Sigmoid colon (tissue), 7 donors: ENCODE measurements at places on chromosomes 7 and 10. TPM values are rescaled to one million over a fixed set of nuclear protein-coding genes. Genes with fewer than 3 reads are reported as not detected.

GRCh38 chr7:36085096-36085495 lies 68.0 kb upstream of the EEPD1 start:
- no peak for DNase-seq

Gene ETV1
- 13.6 TPM for total RNA-seq

GRCh38 chr7:155509725-155510551 lies 36.4 kb downstream of the CNPY1 start:
- no peak for DNase-seq

GRCh38 chr7:960269-960871 lies 5.9 kb upstream of the ADAP1 start:
- DNase-seq = peak; percentile 73

Gene OSBPL3
- total RNA-seq = 1.8 TPM

GRCh38 chr7:74164985-74165456 lies 9.1 kb upstream of the EIF4H start:
- DNase-seq = no peak

Gene SLC18A3
- not detected for total RNA-seq

DNA sequence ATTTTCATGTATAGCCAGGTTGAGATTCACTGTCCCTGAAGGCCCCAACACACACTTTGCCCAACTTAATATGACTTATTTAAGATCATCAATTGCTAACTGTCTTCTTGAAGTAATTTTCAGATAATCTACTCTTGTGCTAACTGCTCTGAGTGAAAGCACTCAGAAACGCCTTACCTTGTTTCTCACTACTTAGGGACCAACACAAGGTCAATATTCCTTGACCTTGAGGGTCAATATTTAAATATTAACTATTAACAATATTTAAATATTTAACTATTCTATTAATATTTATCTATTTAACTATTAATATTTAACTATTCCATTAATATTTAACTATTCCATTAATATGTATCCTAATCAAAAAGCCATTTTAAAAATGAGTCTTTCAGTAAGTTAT lies 26.0 kb upstream of the HNRNPH3 start:
- no peak for DNase-seq

- DNase-seq = no peak
These were observed 168.8 kb upstream of the RHOBTB1 start for GRCh38 chr10:61112771-61113170.

Gene TMEM273
- total RNA-seq = 8.0 TPM

DNA sequence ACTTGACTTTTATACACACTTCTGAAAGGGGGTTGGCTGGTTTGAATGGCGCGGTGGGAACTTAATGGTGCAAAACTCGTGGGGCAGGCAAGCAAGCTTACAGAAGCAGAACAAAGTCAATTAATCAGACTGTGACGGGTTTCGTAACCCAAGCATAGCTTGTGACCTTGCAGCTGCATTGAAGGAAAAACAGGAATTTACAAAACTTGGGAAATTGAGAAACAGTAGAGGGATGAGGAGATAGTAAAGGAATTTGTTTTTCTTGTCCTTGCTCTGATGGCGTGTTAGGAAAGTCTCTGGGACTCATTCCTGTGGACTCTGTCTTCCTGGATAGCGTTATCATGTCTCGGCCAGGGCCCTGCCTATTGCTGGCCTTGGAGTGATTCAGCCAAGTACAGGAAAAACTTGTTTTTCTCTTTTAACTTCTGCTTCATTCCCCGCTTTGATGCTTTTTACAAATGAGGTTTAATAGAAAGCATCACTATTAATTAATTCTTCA lies 220.0 kb upstream of the KCND2 start:
- DNase-seq = peak; percentile 77

DNA sequence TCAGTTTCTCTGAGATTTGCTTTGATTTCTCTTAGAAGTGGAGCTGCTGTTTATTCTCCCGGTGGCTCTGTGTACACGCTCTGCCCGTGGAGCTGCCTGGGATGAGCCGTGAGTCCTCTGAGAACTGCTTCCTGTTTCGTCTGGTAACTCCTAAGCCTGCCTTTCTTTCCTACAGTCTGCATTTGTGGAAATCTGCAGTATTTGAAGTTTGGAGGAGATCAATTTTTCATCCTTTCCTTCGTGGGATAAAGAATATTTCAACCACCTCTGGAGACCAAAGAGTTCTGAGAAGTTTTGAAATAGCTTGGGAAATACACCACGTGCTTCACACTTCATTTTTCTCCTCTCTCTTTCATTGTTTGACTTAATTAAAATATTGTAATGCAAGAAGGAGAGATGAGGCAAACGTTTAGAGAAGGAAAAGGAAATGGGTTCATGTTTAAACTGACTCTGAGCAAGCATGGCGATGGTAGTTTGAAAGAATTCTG lies 311.9 kb downstream of the LRMDA start:
- no peak for DNase-seq

DNA sequence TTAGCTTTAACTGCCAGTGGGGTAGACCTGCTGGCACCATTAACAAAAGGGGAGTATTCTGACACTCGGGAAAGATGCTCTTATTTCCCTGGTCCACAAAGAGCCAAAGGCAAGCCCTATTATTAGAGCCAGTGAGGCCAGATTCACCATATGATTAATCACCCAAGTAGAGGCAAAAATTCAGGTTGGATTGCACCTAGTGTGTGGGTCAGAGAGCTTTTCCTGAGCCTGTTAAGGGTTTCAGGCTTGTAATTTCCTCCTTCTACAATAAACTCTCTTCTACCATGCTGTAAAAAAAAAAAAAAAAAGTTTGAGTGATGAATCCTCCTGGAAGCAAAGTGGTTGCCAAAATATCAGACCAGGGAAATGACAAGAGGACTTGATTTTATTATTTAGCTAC lies 163.5 kb downstream of the MBL2 start:
- DNase-seq = no peak

- DNase-seq = no peak
These were observed 328.8 kb upstream of the PHF14 start for GRCh38 chr7:10644849-10645248.

Gene SPDYE8
- total RNA-seq = not detected

DNA sequence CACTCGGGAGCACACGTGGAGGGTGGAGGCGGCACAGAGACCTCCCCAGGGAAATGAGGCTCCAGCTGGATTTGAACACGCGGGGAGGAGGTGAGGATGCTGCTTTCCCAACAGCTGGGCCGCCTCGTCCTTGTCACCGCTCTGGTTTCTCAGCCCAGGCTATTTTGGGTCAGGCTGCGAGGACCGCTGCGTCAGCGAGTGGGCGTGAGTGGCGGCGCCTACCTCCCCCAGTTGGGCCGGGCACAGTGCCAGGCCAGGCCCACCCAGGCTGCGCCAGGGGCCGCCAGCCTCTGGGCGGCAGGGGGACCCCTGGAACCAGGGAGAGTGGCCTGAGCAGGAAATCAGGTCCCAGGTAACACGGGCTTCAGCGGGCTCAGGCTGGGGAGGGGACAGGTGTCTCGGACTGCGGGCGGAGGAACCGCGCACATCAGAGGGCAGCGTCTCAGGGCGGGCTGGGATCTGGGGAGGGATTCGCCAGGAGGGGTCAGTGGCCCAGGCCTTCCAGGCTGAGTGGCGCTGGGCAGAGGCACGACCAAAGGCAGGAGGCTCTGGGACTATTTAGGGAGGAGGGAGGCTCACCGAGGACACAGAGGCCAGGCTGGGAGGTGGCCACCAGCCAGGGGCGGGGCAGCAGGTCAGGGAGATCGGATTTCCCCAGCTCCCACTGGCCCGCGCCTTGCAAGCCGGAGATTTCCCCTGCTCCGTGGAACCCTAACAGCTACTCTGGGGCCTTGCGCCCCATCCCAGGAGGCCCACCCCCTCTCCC lies 125.2 kb upstream of the RET start:
- peak; percentile 64 for DNase-seq

Gene CUL2
- 22.5 TPM for total RNA-seq

DNA sequence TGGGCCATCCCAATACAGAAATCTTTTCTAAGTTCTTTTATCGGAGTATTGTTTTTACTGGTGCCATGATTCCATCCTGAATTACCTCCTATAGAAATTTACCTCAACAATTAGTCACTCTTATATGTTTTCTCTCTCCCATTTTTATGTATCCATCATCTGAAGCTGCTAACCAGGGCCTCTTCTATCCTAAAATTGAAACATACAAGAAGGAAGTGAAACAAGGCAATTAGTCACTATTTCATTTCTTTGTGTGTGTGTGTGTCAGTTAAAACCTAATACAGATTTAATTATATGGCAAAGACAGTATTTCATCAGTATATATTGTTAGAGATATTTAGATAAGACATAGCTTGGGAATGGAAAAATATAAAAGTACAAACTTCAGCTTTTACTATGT lies 148.4 kb upstream of the AHR start:
- DNase-seq = no peak

GRCh38 chr10:104339469-104340110 lies 1.3 kb upstream of the ITPRIP start:
- peak; percentile 87 for DNase-seq
